Fibroblast of skin of left quadriceps (primary cell): ENCODE measurements at places on chromosomes 6 and 20.
A peak's percentile ranks its signal among the peaks of the same experiment; 100 is the strongest.

DNA sequence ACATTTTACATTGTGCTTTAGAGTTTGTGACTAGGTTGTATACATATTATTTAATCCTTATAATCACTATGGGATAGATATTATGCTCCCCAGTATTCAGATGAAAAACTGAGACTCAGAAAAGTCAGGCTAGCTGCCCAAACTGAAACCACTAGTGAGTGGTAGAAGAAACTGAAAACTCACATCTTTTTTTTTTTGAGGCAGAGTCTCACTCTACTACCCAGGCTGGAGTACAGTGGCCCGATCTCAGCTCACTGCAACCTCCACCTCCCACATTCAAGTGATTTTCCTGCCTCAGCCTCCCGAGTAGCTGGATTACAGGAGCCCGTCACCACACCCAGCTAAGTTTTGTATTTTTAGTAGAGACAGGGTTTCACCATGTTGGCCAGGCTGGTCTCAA lies 22.2 kb downstream of the RNF24 start:
- DNase-seq = no peak

GRCh38 chr6:49556429-49556837 lies 6.0 kb downstream of the C6orf141 start:
- DNase-seq = peak; percentile 19

DNA sequence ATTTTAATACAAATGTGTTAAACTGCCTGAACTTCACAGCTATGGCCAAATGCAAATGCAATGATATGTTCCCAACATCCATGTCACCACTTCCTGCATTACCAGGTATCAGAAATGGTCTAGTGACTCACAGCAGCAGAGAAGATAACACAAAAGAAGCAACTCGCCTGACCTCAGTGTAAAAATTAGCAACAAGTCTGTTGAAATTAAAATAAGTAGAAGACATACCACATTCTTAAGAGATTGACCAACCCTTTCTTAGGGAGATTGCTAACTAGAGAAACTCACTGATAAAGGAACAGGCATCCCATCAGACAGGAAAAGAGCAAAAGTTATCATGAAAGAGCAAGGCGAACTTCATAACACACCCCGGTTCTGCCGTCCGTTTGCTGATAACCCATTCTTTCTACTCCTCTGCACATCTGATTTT lies 45.1 kb downstream of the RNASET2 start:
- no peak for DNase-seq

DNA sequence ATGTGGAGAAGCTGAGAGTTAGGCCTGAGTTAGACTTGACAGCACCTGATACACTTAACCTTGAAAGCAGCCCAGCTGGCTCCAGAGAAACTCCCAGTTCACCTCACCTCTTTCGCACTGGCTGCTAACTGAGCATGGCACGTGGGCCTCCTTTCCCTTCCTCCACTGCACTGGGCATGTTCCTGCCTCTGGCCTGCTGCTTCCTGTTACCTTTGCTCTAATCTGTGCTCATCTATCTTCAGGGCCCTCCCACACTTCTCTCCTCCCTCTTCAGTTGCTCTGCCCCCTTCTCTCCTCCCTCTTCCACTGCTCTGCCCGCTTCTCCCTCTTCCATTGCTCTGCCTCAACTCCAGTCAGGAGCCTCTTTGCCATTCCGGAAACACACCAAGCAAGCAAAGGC lies 13.7 kb upstream of the UBE2V1 start:
- DNase-seq = no peak

- no peak for DNase-seq
Measured at GRCh38 chr6:154266560-154267099, 90.0 kb downstream of the IPCEF1 start.

DNA sequence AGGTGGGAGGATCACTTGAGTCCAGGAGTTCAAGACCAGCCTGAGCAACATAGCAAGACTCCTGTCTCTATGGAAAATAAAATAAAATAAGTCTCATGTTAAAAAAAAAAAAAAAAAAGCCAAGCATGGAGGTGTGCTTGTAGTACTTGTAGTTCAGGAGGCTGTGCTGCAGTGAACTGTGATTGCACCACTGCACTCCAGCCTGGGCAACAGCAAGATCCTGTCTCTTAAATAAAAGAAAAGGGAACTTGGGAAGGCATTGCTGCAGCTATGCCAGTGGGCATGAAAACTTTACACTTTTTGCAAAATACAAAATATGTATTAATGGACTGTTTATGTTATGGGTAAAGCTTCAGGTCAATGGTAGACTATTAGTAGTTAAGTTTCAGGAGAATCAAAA lies 37.5 kb upstream of the REV3L start:
- no peak for DNase-seq
